ENCODE measurements at places on chromosomes 11 and 22.

GRCh38 chr11:62705413-62705812 is 1.8 kb downstream of the BSCL2 start:
- no peak for DNase-seq

DNA sequence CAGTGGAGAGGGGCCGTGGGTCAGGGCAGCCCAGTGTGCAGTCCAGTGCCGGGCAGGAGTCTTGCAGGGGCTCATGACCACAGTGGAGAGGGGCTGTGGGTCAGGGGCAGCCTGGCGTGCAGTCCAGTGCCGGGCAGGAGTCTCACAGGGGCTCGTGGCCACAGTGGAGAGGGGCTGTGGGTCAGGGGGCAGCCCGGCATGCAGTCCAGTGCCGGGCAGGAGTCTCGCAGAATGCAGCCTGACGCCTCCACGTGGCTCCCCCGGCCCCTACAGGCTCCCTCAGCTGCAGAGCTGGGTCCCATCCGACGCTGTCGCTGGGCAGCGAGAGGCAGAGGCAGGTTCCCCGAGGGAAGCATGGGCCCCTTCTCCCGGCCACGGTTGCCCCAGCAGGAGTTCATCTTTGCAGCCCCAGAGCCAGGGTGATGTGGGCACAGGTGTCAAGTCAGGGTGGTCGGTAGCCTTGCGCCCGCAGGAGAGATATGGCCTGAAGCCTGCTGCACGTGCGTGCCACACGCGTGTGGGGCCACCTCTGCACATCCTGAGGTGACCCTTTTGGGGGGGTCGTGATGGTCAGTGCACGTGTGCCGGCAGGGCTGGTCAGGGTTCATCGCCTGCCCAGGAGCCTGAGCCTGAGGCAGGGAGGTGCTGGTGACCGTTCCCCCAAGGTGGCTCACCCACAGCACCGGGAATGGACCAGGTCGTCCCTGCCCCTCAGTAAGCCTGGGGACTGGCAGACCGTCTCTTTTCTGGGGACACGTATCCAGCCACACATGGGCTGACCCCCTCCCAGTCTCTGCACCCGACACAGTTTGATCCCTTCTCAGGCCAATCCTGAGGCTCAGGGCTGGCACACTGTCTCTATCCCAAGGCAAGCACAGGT is 2.9 kb downstream of the IFITM5 start:
- DNase-seq: peak; percentile 5

DNA sequence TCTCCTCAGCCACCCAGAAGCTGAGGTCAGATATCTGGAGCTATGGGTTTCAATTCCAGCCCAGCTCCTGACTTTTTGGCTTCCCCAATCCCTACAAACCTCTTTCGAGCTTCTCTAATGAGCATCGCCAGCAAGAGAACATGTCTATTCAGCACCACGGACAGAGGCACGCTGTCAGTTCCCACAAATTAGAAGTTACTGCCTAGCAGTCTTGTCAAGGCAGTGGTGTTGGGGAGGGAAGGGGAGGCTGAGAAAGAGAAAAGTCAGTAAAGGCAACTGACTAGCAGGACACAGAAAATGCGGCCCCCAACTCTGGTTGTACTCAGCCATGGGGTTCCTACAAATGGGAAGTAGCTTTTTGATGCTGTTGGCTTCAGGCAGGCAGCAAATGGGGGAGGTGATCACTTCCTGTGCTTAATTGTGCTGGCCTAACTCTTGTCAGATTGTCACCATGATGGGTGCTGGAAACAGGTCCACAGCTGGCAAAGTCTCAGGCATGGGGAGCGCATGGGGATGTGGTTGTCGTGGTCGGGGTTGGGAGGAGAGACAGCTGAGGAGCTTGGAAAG is 205.9 kb downstream of the ST3GAL4 start:
- peak; percentile 57 for DNase-seq

DNA sequence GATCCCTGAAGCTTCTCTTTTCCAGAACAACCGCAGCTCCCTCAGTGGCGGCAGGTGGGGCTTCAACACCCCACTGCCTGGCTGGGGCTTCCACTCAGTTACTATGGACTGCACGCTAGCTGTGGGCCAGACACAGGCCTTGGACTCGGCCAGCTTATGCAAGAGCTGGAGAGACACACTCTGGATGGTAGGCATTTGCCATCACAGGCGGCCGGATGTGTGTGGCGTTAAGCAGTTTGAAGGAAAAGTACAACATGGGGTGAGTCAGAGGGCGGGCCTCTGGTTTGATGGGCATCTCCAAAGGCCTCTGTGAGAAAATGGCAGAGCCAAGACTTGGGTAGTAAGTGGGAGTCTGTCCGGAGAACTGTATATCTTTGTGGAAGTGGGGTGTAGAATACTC is 17.6 kb downstream of the KCNJ4 start:
- DNase-seq: no peak

GRCh38 chr11:75301131-75301530 is 50.3 kb downstream of the ARRB1 start:
- no peak for DNase-seq
